ENCODE measurements at places on chromosomes 11 and 22. TPM values are rescaled to one million over a fixed set of nuclear protein-coding genes. Genes with fewer than 3 reads are reported as not detected.

Gene RIC3
- 0.39 TPM for total RNA-seq

Gene DCHS1
- total RNA-seq: 0.11 TPM

Gene DCDC1
- total RNA-seq: 0.11 TPM

Gene SMCO4
- total RNA-seq: 6.2 TPM

Gene PRG2
- 0.17 TPM for total RNA-seq

Gene SCGB1A1
- total RNA-seq: not detected

Gene RFPL2
- not detected for total RNA-seq

Gene SGSM1
- total RNA-seq: not detected

DNA sequence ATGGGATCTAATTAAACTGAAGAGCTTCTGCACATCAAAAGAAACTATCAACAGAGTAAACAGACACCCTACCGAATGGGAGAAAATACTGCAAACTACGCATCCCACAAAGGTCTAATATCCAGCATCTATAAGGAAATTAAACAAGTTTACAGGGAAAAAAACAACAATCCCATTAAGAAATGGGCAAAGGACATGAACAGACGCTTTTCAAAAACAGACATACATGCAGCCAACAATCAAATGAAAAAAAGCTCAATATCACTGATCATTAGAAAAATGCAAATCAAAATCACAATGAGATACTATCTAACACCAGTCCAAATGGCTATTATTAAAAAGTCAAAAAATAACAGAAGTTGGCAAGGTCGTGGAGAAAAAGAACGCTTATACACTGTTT is 117.5 kb downstream of the FCHSD2 start:
- DNase-seq: no peak

GRCh38 chr22:30309951-30310741 is 16.6 kb downstream of the TBC1D10A start:
- no peak for DNase-seq

DNA sequence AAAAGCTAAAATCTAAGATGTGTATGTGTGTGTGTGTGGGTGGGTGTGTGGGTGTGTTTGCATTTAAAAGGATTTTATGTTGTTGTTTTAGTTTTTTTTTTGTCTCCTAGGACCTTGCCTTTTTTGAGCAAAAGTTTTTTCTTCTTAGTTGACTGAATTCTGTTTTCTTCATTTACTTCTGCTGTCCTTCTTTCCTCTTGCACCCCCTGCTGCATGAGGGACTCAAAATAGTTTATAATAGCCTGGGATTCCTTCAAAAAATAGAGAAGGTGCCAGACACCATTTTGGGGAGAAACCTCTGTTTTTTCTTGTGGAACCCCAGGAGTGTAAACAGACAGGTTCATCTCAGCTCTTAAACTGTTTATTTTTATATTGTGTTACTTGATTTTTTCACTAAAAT is 817.7 kb downstream of the TBC1D22A start:
- DNase-seq: no peak

GRCh38 chr11:69125861-69126260 is 29.9 kb upstream of the SMIM38 start:
- DNase-seq: no peak

GRCh38 chr11:56049487-56049886 is 22.0 kb downstream of the OR5AS1 start:
- DNase-seq: no peak

DNA sequence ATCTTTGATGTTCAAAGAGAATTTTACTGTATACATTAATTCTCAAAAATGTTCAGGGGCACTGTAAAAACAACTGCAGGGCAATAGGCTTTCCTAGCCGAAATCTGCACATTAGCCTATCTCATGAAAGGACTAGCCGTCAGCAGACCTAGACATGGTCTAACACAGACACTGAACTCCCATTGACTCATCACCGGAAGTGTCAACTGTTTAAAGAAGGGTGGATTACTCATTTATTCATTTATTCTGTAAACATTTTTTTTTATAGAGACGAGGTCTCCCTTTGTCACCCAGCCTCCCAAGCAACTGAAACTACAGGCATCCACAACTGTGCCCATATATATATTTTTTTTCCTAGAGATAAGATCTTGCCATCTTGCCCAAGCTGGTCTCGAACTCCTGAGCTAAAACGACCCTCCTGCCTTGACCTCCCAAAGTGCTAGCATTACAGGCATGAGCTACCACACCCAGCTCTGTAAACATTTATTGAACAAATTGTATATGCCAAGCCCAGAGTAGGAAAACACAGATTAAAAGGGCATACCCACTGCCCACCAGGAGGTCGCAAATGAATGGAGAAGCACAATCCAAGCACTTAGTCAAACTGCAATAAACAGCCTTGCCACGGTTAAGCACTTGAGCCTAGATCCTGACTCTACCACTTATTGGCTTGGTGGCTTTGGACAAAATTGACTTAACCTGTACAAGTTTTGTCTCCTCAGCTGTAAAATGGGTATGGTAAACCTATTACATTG is 26.6 kb downstream of the RAB30 start:
- DNase-seq: no peak

- no peak for DNase-seq
Measured at GRCh38 chr22:39999144-39999757, 4.5 kb downstream of the FAM83F start.

GRCh38 chr22:31947296-31947695 is 3.0 kb downstream of the YWHAH start:
- peak; percentile 49 for DNase-seq

- DNase-seq: no peak
Measured at GRCh38 chr11:31687861-31688260, 123.3 kb downstream of the PAX6 start.

GRCh38 chr11:103699216-103699615 is 337.2 kb upstream of the DDI1 start:
- DNase-seq: no peak

- DNase-seq: no peak
Measured at GRCh38 chr11:64870176-64870892, 8.1 kb downstream of the EHD1 start.

GRCh38 chr11:94823102-94823732 is 55.1 kb downstream of the AMOTL1 start:
- DNase-seq: peak; percentile 35

GRCh38 chr11:83031127-83031526 is 40.6 kb downstream of the RAB30 start:
- DNase-seq: no peak

GRCh38 chr11:6925636-6926207 is 504 bp upstream of the ZNF215 start:
- no peak for DNase-seq

GRCh38 chr11:103338621-103339484 is 229.6 kb downstream of the DYNC2H1 start:
- DNase-seq: no peak

DNA sequence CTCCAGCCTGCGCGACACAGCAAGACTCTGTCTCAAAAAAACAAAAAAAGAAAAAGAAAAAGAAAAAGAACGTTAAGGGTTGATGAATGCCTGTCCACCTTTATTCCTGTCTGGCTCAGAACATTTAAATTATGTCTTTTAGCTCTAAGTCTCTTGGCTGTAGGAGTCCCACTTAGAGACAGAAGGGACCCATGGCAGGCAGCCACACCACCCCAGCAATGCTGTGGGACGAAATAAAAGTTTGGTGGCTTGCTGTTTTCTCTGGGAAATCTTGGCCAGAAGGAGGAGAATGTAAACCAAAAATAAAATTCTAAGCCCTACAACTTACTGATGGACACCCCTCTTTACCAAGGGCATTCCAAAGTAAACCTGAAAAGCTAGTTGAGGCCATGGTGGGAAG is 38.9 kb upstream of the GNAZ start:
- DNase-seq: no peak

GRCh38 chr22:50183141-50183971 is 2.4 kb upstream of the TRABD start:
- DNase-seq: no peak

- no peak for DNase-seq
Measured at GRCh38 chr11:47160753-47161133, 15.9 kb downstream of the ARFGAP2 start.

DNA sequence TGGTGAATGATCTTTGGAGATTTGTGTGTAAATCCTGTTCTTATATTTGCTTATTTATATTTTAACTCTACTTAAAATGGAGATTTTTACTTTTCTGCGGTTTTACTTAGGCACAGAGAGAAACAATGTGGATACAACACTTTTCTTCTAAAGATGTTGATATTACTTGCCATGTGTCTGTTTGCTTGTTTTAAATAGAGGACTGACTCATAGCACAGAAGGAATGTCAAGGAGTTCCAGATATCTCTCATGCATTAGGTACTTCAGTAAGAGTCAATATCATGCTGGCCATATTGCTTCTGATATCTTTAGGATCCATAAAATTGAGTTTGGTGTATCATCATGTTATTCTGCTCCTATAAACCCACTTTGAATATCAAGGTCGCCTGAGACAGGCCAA is 395.0 kb downstream of the OPCML start:
- no peak for DNase-seq

DNA sequence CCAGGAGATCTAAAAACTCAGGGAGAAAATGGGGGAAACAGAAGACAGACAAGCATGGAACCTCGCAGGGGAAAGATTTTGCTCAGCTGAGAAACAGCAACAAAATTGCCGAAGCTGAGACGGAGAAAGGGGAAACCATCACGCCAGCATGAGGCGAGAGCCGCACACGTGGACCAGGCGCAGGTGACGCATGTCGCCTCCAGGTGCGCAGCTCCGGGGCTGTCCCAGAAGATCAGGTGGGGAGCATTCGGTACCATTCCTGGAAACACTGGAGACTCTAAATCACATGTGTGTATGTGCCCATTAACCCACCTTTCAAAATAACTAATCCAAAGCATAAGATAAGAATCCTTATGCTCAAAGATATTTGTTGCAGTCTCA is 121.7 kb downstream of the BRD1 start:
- DNase-seq: no peak

DNA sequence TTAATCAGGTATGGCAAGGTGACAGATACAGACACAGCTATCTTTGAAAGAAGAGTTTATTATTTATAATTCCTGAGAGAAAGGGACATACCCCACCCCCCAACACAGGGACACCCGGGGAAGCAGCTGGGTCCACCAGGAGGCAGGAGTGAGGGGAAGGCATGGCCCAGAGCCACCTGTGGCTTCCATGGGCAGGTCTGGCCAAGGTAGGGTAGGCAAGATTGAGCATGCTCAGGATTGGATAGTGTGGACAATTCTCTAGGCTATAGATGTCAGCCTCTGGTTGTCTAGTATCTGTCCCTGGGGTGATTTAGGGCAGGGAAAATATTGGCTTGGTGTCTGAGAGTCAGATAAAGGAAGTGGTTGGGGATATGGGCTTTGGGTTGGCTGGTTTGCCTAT is 27.5 kb upstream of the SMIM35 start:
- DNase-seq: peak; percentile 30

DNA sequence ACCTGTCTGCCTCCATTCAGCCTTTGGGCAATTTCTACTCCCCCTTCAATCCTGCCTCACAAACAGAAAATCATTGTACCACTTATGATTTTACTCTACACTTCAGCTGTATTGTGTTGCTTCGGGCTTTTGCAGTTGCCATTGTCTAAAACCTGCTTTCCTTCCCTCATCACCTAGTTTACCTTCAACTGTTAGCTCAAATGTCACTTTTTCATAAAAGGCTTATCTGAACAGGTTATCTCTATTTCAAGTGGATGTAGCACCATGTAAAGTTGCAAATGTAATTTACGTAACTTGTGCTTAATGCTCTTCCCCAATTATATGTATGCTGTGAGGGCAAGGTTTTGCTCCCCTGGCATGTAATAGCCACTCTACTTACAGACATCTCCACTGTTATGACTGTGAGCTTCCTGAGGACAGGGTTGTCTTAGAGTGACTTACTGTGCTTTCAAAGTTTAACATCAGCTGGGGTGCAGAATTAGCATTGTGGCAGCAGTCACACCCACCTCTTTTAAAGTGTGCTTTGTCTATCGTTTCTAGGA is 5.4 kb downstream of the RPS25 start:
- DNase-seq: no peak

DNA sequence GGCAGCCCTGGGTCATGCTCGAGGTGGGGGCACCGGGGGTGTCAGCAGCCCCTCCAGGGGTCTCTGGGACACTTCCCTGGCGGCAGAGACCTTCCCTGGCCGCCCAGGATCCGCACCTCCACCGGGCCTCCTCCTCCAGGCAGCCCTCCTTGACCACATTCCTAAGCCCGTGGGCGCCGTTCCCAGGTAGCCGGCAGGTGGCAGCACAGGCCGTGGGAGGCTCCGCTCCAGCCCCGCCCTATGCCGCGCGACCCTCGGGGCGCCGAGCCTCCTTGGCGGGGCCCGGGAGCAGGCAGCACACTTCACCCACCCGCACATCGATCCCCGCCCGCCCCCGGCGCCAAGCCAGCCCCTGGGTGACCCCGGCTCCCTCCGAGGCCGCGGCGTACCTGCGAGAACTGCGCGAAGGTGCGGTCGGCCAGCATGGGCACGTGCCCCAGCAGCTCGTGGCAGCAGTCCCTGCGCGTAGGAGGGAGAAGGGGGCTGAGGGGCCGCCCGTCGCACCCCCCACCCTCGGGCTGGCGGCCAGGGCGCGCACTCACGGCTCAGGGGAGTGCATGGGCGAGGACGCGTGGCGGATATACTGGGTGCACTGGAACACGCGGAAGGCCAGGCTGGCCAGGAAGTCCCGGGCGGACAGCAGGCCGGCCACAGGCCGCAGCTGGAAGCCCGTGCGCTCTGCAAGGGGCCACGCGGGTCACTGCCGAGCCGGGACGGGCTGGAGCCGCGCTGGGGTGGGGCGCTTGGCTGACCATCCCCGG is 5.3 kb upstream of the INS start:
- DNase-seq: no peak

- no peak for DNase-seq
Measured at GRCh38 chr11:79102840-79103239, 338.0 kb downstream of the TENM4 start.

DNA sequence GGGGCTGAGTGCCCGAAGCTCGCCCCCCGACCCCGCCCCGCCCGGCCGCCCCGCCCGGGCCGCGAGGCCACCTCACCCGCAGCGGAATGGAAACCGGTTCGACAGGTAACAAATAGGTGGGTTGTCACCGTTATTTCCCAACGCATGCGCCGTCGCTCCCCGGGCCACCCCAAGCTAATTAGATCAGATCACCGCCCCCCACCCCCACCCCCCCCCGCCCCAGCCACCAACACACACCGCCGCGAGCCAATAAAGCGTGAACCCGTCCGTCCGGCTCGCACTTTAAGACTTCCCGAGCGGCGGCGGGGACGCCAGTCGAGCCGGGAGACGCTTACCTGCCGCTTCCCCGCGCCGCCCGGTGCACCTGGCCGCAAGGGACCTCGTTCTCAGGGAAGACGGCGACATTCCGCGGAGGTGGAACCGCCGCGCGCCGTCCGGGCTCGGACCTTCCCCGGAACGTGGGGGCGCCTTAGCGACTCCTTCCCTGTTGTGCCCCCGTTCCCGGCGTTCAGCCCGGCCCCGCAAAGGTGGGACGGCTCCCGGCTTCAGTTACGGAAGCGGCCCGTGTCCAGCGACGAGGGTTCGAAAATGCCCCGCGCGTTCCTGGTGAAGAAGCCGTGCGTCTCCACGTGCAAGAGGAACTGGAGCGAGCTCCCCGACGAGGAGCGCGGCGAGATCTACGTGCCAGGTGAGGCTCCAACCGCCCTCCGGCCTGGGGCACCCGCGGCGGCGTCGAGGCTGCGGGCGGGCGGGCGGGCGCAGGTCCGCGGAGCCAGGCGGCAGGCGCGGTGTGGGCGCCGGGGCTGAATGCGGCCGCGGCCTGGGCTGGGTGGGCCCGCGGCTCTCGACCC is at the start of gene OVOL1:
OVOL1 (plus strand) TSS at position 278 of the 851 bp plus-strand sequence; CDS start at position 589, 311 bp downstream.
- no peak for DNase-seq

Data from foreskin keratinocyte (primary cell).